ENCODE measurements at places on chromosomes 1 and 21.

GRCh38 chr1:2098839-2099785 is 48.9 kb downstream of the PRKCZ start:
- DNase-seq = no peak

- DNase-seq = no peak
Measured at GRCh38 chr1:206824331-206824730, 41.1 kb upstream of the IL20 start.

DNA sequence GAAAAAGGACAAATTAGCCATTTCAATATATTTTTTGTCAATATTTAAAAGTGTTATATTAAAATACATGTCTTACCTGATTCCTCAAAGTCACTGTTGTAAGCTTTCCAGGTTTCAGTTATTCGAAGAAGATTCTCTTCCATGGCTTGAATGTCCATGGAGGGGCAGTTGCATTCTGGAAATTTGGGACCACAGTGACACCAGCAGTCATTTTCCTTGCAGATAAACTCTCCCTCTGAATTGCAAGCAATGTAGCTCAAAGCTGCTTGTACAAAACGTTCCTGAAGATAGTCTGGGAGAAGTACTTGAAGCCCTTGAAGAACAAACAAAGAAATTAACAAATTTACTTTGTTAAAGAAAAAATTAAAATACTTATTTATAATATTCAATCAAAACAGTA is 251.7 kb downstream of the BRINP3 start:
- no peak for DNase-seq

DNA sequence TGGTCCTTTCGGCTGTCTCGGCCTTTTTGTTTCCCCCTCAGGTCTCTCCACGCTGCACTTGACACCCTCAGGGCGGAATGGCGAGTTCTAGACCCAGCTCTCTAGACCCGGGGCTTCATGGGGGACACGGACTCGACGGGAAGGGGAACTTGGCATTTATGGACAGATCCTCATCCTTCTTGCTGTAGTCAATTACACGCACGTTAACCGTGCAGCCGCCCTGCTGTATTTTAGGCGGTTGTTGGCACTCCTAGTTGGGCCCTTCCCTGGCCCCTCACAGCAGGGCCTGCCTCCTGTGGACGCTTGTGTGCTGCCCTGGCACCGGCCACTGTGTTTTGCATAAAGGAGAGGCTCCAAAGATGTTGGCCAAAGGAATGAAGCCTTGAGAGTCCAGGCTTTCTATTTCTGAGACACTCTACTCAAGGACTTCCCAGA is 558 bp upstream of the BTG3 start:
- no peak for DNase-seq

GRCh38 chr21:44549525-44550211 is 1.6 kb downstream of the KRTAP10-2 start:
- DNase-seq = no peak

DNA sequence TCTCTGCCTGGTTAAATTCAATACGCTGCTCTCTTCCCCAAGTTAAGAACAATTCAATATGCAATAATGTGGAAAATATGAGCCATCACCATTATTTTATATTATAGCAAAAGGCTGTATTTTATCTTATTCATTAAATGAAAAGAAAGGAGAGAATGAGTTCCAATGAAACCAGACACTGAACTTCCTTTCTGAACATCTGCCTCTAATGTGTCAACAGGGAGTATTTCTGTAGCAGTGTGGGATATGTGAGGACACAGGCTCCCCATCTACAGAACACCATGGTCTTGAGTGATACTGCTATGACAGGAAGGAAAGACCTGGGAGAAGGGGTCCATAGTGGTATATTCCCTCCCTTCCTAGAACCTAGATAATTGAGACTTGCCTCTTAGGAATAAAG is 46.3 kb downstream of the CASQ2 start:
- no peak for DNase-seq

DNA sequence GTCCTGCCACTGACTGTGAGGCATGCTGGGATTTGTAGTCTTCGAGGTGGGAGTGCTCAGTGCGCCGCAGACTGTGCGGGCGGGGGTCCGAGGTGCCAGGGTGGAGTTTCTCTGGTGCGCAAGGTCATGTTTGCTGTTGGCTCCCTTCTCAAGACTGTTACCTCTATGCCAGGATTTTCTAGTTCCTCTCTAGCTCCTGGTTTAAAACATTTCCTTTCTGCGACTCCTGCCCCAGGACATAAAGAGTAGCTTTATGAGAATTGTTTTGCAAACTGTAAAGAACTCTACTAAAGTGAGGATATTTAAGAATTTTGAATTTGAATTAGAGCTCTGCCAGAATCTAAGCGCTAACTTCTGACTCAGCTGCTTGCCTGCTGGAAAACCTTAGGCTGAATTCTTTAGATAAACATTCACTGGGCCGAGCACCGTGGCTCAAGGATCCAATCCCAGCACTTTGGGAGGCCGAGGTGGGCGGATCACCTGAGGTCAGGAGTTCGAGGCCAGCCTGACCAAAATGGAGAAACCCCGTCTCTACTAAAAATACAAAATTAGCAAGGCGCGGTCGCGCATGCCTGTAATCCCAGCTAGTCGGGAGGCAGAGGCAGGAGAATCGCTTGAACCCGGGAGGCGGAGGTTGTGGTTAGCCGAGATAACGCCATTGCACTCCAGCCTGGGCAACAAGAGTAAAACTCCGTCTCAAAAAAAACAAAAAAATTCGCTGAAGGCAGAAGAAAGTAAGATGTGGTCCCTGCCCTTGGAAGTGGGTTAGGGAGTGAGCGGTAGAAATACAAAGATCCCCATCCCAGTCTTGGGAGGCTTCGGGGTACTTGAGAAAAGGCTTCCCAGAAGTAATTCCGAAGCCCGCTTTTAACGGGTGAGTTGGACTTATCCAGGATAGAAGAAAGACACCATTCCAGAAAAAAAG is 992 bp upstream of the USP48 start:
- no peak for DNase-seq

DNA sequence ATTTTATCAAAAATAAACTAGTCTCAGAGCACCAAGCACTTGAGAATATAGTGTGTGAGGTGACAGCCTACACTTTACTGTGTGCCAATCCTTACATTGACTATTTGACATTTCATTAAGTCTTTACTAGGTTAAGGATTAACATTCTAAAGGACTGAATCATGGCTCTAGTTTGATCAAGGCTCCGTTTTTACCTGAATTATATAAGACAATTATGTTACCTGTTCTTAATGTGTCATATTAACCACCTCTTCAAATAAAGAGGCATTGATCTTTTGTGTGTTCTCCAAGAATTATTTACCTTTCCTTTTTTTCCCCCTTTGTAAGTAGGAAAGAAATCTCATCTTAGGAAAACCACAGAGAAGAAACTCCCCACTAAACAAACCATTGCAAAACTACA is 189.7 kb downstream of the HS2ST1 start:
- DNase-seq = no peak

GRCh38 chr1:151815716-151816327 is 10.6 kb upstream of the LINGO4 start:
- no peak for DNase-seq

- DNase-seq = no peak
Measured at GRCh38 chr1:2477791-2478499, 1.9 kb downstream of the PLCH2 start.

DNA sequence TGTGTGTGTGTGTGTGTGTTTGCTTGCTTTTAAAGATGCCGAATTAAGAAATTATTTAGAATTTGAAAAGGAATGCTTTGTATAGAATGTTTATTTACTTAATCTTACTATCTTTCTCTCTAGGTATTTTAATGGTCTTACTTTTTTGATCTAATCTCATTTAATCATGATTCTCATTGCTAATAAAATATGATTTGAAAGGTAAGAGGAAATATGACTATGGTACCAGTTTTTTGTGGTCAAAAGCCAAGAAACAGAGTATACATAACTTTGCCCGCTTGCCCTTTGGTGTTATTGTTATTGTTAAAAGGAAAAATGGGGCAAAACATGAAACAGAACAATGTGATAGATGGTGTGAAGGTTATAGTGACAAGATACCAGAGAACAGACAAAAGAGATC is 74.6 kb downstream of the RPS6KC1 start:
- no peak for DNase-seq

DNA sequence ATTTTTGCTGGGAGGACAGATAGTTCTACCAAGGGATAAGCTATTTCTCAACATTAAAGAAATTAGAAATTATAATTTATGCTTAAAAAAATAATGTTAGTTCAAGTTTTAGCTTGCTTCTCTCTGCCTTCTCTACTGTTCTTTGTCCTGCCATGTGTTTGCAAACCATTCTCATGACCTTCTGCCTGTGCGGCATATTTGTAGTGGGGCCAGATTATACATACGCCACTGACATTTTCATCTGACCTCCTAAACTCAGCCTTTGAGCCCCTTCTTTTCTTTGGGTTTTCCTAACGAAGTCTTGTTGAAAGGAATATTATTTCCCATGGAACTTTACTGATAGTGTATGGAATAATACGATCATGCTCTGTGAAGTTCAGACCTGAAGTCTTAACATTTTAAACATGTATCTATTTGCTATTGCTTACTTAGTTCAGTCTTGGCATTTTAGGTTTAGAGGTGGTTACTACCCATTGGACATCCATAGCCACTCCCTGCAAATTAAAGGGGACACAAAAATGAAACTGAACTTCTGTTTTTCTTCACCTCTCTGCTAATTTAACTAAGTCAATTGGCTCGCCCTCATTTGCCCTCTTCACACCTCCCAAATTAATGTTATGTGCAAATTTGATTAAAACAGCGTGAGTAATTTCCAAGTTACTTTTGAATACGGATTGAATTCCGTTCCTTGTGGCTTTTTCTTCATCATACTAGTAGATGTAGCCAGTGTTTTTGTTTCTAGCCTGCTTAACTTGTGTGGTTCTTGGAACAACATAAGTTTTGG is 15.6 kb downstream of the LRRC8D start:
- DNase-seq = no peak

Measured in NCI-H1048 (cell line).